ENCODE measurements at places on chromosomes 12 and 14.

DNA sequence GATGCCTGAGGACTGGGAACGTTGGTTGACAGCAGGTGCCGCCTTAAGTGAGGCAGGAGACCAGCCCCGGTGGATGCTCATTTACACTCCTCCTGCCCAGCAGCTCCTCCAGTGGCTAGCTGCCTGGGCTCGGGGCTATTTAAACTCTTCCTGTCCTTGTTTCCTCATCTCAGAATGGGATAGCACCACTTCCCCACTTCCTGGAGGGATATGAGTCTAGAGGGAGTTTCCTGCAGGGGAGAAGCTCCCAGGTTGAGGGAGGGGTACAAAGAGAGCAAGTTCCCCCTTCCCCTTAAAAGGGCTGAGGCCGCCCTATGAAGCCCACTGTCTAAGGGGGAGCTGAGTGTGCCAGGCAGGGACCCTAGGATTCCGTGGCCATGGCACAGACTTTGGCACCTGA, 311.2 kb downstream of the AACS start:
- DNase-seq: no peak

DNA sequence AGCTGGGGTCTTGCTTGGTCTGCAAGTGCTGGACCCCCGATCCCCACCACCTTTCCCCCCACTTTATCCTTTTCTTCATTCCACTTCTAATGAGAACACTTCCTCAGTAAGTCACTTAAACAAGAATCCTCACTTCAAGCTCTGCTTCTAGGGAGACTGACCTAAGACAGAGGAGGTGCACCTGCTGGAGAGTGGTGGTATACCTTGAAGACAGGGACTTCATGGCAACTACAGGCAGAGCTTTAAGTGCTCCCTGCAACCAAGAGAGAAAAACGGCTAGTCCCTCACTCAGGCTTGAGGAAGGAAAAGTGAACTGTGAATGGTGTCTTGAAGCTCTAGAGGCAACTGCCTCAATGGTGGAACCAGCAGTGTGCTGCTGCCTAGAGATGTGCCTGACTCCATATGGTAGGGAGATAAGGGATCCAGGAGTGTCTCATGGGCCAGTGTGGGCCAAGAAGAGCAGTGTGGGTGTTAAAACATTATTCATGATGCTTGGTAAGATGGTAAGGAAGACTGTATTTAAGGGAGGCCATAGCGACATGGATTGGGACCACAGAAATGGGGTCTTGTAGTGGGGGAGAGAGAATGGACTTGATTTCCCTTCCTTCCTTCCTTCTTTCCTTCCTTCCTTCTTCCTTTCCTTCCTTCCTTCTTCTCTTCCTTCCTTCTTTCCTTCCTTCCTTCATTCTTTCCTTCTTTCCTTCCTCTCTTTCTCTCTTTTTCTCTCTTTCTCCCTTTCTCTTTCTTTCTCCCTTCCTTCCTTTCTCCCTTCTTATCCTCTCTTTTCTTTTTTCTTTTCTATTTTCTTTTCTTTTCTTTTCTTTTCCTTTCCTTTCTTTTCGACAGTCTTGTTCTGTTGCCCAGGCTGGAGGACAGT, 96.2 kb upstream of the NAP1L1 start:
- no peak for DNase-seq

DNA sequence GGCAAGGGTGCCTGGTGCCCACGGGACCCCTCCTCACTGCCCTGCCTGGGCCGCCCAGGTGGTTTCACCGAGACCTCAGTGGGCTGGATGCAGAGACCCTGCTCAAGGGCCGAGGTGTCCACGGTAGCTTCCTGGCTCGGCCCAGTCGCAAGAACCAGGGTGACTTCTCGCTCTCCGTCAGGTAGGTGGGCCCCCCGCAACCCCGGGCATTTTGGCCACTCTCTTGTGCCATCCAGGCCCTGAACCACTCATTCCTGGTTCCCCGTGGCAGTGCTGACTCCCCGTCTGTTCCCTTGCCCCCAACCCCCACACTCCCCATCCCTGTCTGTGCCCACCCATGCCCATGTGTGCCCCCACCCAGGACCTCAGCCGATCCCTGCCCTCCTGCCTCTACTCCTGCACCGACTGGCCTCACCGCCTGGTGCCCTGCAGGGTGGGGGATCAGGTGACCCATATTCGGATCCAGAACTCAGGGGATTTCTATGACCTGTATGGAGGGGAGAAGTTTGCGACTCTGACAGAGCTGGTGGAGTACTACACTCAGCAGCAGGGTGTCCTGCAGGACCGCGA, 480 bp downstream of the PTPN6 start:
- DNase-seq: no peak

DNA sequence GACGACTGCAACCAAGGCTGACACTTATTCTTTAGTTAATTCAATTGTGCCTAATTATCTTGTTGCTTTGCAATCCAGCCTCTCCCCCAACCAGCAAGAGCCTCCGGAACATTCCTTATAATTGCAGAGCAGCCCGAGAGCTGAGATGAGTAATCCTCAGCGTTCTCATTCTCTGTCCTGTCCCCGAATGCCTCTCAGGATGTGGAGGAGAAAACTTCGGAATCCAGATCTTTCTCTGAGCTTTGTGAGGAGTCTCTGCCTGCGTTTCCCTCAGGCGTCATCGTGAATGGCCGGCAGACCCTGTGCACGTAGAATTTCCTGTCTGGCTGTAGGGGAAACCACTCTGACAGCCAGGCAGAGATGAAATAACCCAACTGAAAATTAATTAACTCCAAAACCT, 160.5 kb upstream of the DIO3 start:
- DNase-seq: no peak

DNA sequence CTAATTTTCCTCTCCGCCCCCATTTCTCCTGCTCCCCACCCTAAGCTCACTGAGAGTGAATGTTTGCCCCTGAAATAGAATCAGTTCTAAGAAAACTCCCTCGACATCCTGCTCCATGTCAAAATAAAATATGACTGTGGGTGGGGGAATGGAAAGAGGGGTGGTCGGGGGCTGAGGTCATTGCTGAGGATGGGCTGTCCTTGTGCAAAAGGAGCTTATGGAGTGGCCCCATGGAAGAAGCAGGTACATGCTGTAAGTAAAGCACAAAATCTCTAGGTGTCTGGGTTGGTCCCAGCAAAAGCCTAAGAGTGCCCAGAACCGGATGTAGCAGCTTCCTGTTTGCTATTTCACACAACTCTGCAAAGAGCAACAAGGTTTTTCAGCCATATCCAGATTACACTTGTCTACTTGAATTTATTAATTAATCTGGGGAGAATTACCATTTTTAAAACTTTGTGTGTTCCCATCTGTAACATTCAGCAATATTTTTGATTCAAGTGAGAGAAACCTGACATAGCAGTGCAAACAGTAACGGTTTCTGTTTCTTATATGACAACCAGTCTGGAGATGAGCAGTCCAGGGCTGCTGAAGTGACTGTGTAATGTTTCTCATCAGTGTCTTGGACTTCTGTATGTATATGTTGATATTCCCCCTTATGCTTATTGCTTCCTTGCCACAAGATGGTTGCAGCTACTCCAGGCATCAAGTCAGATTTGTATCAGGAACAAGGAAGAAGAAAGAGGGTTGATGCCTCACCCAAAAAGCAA, 40.4 kb upstream of the GZMB start:
- DNase-seq: peak; percentile 17

DNA sequence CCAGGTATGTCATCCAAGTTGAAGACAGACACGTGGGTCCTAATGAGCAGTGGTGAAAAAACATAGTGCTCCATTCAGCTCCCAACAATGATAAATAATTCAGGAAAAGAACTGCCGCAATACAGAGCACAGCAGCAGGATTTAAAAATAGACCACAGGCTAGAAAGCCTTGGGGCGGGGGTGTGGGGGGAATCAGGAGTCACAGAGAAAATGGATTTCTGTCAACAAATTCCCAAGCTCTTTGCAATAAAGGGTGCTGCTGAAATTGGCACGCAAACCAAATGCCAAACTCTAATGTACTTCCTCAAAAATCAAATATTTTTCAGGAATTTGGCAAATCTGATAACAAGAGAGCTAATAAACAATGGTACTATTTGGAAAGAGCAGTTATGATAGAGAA, 58.6 kb downstream of the R3HDM2 start:
- no peak for DNase-seq

DNA sequence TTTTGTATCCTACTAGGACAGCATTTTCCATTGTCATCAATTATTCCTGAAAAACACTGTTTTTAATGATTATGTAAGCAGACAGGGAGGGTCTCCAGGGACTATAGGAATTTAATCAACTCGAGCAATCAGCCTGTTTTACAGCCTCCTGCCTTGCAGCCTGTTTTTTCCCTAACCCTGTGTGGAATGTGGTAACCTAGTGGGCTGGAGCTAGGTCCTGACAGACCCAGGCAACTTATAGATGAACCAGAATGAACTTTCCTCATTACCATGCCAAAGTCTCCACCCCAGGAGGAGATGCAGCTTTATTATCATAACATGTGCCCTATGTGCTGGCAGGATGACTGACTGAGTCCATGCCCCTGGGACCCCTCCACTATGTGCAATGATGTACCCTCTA, 375.1 kb downstream of the BMP4 start:
- DNase-seq: no peak

DNA sequence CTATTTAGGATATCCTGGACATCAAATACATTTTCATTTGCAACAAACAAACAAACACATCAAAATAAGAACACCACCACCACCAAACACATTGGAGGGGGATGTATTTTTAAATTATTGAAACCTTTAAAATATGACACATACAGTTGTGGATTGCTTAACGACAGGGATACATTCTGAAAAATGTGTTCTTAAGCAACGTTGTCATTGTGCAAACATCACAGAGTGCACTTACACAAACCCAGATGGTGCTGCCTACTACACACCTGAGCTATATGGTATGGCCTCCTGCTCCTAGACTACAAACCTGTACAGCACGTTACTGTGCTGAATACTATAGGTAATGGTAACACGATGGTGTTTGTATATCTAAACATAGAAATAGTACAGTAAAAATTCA, 19.4 kb downstream of the PYGL start:
- DNase-seq: no peak

DNA sequence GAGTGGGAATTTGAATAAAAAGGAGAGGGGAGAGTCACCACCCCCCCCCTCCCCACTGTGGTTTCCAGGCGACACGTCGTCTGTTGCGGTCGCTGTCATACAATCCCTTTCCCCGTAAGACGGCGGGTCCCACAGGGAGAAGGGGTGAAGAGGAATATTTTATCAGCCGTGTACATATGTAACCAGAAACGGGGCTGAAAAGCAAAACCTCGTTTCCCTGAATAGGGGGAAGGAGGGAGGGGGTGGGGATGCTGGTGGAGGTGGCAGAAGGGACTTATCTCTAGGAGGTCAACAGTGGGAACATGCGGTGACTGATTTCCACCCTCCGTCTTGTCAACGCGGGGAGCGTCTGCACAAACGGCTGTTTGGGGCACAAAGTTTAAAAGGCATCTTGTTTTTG, 171.4 kb downstream of the RBM19 start:
- no peak for DNase-seq

- DNase-seq: peak; percentile 23
Observed at GRCh38 chr12:46266382-46266791, 2.5 kb downstream of the SLC38A1 start.

DNA sequence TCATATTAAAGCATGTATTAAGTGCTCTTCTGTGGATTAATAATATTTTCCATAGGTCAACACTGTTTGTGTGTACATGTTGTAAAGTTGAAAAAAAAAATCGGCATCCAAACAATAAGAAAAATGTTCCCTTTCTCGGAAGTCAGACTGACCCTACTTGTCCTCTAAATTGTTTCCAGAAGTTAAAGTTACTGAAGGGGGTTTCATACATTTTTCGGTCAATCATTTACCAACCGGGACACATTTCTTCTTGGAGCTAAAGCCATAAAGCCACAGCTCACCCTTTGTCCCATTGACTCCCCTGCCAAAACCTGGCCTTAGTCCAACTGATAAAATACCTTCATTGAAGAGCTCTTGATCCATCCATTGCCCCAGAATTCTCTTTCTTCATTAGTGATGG, 230.0 kb downstream of the ANO2 start:
- DNase-seq: no peak

GRCh38 chr14:93970965-93971634, 5.3 kb downstream of the ASB2 start:
- peak; percentile 38 for DNase-seq

- no peak for DNase-seq
Observed at GRCh38 chr12:82841487-82841904, 154.8 kb downstream of the TMTC2 start.

GRCh38 chr12:19165451-19165850, 35.9 kb downstream of the PLEKHA5 start:
- DNase-seq: no peak

DNA sequence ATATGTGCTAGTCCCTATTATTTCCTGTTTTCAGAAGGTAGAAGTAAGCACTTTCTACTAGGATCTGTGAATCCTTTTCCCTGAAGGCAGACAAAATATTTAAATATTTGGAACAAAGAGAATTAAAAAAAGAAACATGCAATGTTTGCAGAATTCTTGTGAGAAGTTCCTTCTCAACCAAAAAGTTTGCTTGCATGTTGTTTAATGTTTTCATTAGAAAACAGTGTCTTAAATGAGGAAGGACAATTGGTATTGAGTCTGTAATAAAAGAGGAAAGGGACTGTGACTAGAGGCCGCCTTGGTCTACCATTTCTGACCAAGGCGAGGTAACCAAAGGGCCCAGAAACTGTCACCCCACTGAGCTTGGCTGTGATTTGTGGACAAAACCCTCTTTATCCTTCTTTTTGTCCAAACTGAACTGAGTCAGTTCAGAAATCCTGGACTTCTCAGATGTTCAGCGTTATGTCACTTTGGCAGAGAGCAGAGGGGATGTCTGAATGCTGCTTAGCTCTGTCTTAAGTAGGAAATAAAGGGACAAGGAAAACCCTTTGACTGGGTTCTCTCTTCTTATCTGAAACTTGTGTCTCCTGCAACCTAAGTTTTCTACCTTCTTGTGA, 129.8 kb upstream of the CPM start:
- no peak for DNase-seq

DNA sequence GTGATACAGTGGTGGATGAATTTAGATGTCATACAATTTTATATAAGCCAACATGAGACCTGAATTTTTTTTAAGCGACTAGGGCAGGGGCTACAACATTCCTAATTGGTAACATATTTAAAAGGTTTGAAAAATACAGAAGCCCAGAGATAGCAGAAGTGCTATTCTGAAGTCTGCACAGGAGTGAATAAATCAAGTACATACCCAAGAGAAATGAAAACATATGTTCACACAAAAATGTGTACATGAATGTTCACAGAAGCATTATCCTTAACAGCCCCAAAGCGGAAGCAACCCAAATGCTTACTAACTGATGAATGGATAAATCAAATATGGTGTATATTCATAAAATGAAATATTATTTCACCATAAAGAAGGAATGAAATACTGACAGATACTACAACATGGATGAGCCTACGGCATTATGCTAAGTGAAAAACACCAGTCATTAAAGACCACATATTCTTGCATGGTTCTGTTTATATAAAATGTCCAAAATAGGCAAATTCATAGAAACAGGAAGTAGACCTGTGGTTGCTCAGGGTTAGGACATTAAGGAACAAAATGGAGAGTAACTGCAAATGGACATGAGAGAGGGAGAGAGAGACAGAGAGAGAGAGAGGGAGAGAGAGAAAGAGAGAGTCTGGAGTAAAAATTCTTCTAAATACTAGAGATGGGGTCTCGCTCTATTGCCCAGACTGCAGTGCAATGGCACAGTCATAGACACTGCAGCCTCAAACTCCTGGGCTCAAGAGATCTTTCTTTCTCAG, 28.0 kb upstream of the GXYLT1 start:
- no peak for DNase-seq

GRCh38 chr12:28079539-28079938, 107.0 kb upstream of the PTHLH start:
- DNase-seq: no peak

- no peak for DNase-seq
Observed at GRCh38 chr14:66445936-66446335, 40.2 kb upstream of the CCDC196 start.

Measured in activated CD4-positive, alpha-beta T cell treated with anti-CD3 and anti-CD28 coated beads, Interleukin-2, amount 50 U/mL, for 4 hours (primary cell).